NCI-H1105 treated with DMSO at 0.1 percent for 48 hours (cell line): ENCODE measurements at places on chromosomes 11 and 22.
A peak's percentile ranks its signal among the peaks of the same experiment; 100 is the strongest.

- DNase-seq, result no peak
Measured at GRCh38 chr22:37427711-37428635, 694 bp upstream of the ELFN2 start.

GRCh38 chr11:14949437-14950147, 22.6 kb downstream of the CALCA start:
- no peak for DNase-seq

- no peak for DNase-seq
Measured at GRCh38 chr11:117815262-117815803, 9.2 kb downstream of the FXYD2 start.

DNA sequence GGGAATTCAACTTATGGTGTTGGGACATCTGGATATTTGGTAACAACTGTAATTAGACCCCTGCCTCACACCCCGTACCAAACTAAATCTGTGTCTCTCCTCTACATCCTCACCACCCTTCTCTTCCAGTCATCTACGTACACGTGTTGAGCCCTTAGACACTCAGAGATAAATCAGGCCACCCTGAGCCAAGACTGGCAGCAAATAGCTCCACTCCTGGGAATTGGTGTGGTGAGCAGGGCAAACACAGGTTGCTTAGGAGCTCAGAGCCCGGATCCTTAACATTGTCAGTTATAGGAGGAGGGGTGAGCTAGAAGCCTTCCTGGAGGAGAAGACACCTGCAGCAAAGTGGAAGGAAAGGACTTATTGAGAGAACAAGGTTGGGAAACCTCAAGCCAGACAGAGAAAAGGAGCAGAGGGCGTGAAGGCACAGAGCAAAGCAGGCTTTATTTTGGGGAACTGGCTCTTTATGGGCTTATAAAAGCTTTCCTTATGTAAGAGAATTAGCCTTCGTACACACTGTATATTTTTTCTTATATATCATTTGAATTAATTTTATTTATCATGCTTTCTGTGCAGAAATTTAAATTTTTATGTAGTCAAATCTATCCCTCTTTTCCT, 36.9 kb upstream of the KLHL35 start:
- DNase-seq, result no peak

GRCh38 chr11:64566042-64566914, 24.7 kb upstream of the SLC22A12 start:
- DNase-seq, result peak; percentile 73

DNA sequence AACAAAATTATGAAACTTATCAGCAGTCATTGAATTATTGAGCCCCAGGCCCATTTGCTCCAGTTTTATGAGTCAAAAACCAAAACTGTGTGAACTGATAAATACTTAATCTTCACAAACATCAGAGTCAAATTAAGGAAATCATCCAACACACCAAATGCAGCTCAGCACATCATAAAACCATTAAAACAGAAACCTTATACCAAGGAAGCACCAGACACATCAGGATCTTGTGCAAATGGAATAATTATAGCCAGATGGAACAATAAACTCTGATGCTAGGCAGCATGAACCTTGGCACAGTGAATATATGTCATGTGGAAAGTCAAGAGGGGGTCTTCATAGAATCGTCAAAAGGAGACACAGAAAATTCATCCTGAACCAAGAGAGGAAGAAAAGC, 410.7 kb upstream of the API5 start:
- DNase-seq, result peak; percentile 58

DNA sequence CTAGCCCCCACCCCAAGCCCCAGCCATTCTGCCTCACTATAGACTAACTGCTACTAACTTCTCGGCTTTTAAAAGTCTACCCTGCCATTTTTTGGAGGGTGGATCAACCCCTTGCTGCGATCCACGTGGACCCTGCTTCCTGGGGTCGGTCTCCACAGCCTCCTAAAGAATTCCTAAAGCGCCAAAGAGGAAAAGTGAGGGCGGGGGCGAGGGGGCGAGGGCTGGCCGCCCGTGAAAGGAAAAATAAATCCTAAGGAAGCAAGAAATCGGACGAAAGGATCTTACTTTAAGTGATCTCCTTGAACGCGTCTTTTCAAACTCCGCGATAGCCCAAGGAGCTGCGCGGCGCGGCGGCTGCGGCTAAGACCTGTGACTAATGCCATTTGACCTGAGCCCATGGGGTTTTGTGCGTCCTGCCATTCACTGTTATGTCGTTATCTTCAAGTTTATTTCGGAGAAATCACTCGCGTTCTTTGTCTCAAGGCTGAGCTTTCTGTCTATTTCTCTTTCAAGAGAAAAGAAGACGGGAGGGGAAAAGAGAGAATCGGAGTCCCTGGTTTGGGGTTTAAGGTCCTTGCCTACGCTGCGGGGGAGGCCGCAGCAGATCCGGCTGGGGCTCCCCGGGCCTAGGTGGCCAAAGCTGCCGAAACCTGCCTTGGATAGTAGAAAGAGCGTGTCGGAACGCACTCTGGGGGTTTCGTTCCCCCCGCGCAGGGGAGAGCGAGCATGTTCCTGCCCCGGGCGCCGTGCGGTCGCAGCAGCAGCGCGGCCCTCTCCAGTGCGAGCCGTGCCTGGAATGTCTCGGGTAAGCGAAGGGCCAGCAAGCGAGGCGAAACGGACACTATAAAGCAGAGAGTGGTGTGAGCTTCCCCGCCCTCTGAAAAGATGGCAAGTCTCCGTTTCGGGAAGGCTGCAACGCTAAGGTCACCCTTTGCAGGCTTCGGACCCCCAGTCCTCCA, 2.8 kb upstream of the DBX1 start:
- no peak for DNase-seq

DNA sequence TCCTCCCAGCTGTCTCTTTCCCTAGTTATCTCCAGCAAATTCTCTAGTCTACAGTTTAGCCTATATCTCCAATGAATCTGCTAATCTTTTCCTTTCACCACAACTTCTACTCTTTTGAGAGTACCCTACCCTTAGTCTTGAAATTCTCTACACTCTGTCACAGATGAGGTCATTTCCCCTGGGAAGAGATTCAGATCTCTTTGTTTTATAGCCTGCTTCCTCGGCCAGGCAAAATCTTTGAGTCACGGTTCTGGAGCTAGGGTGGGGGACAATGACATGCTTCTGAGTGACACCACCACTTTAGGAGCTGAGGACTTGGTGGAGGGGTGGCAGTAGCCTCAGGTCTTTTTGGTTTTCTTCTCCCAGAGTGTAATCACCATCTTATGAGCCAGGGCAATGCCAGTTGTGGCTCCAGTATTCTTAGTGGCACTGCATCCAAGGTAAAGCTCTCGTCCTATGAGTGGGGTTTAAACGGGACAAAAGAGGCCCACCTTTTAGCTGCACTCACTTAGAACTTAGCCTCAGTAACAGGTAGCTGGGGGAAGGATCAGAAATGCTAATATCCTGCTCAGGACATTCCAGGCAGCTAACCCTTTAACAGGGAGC, 98.5 kb upstream of the RRM1 start:
- DNase-seq, result no peak

DNA sequence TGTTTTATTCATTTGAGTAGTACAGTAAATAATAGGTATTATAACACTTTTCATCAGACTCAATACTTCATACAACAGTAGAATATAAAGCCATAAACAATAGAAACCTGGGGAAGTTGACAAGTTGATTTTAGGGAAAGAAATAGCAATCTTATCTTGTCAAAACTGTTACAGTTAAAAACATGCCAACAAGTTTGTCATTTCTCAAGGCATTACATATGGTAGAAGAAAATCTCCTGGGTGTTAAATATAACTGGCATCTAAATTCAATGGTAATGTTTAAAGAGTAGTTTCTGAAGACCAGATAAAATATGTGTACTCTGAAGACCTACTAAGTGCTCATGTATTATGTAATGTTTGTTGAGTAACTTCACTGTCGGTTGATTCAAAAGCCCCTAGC, 75.1 kb downstream of the LRRC4C start:
- no peak for DNase-seq

GRCh38 chr22:30386608-30386959, 627 bp downstream of the RNF215 start:
- no peak for DNase-seq

DNA sequence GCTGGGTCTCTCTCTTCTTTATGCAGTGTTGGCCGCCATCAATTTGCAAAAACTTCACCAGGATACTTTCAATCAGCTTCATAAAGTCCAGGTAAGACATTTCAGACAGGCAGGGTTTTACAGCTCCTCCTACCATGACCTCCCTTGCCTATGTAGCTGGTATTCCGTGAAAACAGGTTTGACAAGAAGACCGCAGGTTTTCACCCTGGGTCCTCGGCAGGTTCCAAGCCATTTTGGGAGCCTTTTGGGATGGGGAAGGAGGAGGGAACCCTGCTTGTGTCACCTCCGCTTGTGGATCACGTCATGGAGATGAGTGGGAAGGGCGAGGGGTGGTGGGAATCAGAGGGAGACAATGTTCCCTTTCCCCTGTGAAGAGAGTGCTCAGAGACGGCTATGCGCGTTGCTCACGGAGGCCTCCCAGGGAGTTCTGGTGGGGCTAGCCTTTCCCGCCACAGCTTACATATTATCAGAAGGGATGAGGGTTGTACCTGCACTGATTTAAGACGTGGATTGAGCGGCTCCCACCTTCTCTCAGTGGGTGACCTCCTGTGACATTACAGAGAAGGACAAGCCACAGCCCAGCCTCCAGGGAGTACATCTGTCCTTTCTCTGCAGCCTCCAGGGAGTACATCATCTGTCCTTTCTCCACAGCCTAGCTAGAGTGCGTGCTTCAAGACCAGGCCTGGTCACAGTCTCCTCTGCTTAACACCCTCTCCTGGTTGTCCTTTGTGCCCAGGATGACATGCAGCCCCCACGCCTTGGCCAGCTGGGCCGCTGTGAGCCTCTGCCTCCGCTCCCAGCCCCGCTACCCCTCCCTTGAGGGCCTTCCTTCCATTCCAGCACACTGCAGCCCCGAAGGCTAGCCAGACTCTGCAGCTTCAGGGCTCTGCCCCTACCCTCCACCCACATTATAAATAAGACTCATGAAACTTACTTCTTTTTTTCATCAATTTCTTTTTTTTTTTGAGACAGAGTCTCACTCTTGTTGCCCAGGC, 17.2 kb downstream of the GLB1L3 start:
- DNase-seq, result no peak

GRCh38 chr11:47603295-47603694, 9.1 kb upstream of the C1QTNF4 start:
- DNase-seq, result no peak

- DNase-seq, result no peak
Measured at GRCh38 chr11:126739499-126740145, 260.9 kb downstream of the KIRREL3 start.

DNA sequence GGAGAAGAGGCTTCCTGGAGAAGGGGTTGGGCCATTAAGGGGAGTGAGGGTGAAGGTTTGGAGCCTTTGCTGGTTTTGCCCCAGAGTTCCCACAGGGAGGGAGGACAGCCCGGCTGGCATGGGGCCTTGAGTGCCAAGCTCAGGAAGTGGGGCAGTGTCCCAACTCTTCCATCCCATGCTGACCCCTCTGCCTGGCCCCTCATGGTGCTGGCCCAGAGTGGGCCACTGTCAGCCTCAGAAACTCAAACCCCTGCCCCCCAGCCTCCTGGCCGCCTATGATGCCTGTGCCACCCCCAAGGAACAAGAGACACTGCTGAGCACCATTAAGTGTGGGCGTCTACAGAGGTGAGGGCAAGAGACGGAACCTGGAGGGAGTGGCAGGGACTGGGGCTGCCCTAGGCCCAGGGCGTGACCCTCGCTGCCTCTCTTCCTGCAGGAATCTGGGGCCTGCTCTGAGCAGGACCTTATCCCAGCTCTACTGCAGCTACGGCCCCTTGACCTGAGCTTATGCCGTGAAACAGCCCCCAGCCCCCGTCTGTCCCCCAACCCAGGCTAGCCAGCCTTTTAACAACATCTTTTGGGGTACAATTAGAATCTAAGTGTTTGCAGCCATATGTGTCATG, 5.4 kb downstream of the MUS81 start:
- DNase-seq, result no peak

- DNase-seq, result no peak
Measured at GRCh38 chr22:19766511-19767426, 6.2 kb downstream of the TBX1 start.
